ENCODE measurements at places on chromosomes 2 and 18.

DNA sequence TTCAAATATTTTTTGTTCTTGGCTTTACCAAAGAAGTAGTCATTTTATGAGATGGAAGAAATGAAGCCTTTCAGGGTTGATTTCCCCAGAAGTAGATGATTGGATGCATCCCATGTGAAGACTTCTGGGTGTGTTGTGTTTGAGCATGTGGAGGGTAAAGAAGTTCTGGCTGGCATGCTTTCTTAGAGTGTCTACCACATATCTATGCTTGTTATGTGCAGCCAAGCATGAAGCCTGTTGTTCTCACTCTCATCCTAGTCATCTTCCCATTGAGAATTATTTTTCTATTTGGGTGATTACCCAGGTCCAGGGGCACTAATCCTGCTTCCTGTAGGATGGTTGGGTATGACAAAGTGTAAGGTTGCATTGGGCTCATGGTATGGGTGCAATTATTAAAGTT, 472.9 kb downstream of the PTPRM start:
- no peak for DNase-seq

DNA sequence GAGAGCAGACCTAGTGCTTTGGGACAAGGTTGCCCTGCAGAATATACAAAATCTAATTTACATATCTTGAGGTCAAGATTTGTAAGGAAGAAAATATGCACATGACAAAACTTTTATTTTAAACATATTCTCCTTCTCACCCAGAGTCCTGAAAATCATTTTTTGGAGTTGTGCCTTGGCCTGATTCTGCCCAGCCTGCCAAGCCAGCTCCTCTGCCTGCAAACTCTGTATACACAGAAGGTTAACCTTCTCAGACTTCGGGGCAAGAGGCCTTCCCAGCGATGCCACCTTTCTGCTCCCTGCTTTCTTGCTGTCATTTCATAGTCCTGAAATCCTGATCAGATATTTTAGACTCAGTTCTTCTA, 95.8 kb upstream of the CAVIN2 start:
- no peak for DNase-seq

- no peak for DNase-seq
Measured at GRCh38 chr2:64392529-64392928, 61.4 kb upstream of the LGALSL start.

DNA sequence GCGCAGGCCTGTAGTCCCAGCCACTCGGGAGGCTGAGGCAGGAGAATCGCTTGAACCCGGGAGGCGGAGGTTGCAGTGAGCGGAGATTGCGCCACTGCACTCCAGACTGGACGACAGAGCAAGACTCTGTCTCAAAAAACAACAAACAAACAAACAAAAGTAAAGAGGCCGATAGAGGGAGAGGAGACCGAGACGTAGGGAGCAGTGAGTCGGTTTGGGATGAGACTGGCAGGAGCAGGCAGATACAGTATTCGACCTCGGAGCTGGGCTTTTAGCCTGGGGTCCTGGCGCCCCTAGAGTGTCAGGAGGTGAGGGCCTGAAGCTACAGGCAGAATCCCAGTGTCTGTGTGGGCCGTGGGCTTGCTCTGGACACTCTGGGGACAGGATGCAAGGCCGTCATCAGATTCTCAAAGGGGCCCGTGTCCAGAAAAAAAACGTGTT, 51.2 kb downstream of the SLC4A1AP start:
- no peak for DNase-seq

DNA sequence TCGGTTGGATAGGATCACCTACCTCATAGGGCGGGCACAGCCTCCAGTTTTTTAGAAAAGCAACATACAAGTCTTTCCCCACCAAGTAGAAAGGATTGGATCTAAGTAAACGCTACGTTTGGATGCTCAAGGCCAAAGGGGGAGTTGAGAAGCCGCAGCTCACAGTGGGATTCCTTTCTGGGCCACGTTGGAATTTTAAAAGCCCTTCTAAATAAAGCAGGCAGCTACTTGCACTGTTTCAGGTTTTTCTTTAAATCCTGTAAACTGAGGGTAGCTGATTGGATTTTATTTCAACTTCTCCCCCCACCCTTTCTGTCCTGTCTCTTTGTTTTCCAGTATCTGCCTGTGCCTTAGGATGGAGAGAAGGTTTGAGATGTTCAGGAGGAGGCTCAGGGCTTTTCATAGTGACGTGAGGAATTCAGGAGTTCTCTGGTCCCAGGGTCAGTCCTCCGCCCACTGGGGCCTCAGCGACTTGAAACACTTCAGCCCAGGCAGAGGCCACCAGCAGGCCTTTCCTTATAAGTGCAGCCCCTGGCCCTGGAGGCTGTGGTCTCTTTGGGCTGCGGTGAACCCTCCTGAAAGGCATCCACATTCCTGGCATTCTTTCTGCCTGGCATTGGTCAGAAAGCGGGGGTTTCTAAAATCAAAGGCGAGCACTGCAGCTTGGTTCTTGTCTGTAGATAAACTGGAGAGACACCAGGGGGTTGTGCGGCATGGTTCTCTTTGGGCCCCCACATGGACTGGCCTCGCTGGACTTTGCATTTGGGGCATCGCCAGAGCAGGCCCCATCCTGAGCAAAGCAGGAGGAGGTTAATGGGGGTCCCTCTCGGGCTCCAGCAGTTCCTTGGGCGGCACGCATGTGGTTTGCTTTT, 44.5 kb downstream of the SH3BP4 start:
- DNase-seq, result no peak

- DNase-seq, result no peak
Measured at GRCh38 chr2:9258501-9258900, 51.9 kb downstream of the ASAP2 start.

- no peak for DNase-seq
Measured at GRCh38 chr2:215609089-215610032, 173.5 kb upstream of the FN1 start.

- no peak for DNase-seq
Measured at GRCh38 chr2:36568516-36569246, 29.3 kb downstream of the FEZ2 start.

DNA sequence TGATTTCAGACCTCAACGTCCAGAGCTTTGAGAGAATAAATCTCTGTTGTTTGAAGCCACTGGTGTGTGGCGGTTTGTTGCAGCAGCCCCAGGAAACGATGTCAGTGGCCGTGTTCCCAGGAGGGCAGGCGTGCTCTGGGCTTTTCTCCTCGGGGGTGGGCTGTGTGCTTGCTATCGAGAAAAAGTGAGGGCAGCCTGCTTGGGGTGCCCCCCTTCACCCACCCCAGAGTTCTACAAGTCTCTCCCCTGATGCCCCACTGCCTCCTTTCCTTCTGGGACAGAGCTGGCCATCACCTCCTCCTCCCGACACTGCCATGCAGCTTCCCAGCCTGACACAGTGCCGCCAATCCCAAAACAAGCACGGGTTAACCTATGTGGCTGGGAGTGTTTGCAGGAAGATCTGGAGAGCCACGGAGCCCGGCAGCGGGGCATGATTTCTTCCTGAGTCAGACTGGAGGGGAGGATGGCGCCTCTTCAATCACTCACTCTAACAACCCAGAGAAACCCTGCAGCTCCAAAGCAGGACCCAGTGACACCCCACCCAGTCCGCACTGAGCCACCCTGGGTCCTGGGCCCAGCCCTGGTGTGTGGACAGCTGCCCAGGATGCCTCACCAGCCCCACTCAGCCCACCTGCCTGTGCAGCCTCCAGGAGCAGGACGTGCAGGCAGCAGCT, 213.7 kb upstream of the RAB6C start:
- no peak for DNase-seq

- no peak for DNase-seq
Measured at GRCh38 chr2:124258140-124258880, 233.2 kb downstream of the CNTNAP5 start.

GRCh38 chr2:237422309-237422708, 8.3 kb upstream of the COL6A3 start:
- no peak for DNase-seq

DNA sequence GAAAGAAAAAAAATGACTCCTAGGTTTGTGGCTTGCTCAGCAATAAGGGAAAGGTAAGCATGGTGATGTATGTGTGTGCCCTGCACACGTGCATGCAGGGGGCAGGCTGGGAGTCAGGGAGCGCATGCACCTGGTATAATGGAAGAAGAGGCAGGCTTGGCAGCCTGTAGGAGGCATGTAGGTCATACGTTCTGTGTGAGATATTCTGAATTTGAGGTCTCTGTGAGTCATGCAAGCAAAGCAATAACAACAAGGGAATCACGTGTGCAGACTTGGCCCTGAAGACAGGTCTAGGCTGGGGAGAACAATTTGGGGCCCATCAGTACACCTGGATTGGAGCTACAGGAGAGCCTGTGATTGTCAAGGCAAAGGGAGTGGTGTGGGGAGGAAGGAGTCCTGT, 94.5 kb upstream of the TTC39C start:
- DNase-seq, result no peak

- no peak for DNase-seq
Measured at GRCh38 chr18:52069201-52069600, 270.8 kb upstream of the DCC start.

DNA sequence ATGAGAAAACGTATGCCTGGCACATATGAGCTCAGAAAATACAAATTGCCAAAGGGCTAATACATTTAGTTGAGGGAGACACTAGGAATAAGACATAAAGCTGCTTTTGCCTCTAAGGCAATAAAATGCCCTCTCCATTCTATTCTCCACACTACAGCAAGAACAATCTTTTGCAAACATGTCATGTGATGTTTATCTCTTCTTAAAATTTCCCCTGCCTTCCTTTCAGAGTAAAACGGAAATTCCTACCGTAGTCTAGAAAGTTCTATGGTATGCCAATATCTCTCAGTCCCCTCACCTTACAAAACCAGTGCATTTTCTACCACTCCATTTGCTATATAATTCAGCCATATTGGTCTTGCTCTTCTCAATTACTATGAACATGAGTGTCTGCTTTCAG, 33.1 kb downstream of the C18orf54 start:
- no peak for DNase-seq

DNA sequence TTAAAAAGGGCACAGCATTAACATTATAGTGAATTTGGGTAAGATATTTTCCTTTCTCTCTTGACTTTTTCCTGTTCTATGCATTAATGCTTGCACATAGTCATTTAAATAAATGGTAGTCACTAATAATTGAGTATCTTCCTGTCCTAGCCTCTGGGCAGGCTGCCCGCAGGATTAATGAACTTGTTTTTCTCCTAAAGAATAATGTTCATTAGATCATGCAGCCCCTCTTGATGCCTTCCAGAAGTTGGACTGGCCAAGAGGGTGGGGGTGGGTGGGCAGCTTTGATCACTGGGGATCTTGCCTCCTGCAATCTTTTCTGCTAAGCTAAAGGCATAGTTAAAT, 514.5 kb upstream of the CDH2 start:
- DNase-seq, result no peak

DNA sequence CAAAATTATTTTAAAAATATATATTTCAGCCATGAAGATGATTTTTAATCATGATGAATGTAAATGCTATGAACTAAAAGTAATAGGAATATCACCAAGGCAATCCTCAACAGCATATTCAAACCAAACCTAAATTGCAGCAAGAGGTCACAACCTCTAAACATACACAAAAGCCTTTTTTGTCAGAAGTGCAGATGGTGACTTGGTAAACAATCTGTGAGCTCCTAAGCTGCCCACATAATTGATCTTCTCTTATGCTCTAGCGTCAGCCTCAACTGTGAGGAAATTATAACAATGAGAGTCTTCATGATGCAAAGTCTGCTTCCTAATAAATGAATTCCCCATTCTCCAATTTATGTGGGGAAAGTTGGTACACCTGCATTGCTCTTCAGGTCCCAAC, 113.2 kb downstream of the TSN start:
- no peak for DNase-seq

DNA sequence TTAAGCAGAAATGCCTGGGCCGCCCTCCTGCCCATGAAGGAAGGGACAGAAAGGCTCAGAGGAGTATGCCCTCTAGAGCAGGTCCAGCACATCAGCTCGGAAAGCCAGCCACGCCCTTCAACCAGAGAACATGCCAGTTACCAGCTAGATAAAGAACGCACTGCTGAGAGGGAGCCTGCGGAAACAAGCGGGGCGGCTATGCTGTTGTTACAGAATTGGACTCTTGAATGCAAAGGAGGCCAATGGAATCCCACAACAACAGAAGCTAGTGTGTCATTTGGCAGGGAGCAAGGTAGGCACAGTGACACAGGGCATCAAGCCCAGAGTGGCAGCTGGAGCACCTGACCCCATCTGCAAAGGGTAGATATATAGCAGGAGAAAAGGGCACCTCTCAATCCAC, 242.9 kb upstream of the ID2 start:
- no peak for DNase-seq
